HS-5 (cell line): ENCODE measurements at places on chromosomes 7 and 10.

GRCh38 chr7:27169658-27170425 lies 4.3 kb downstream of the HOXA10 start:
- DNase-seq = peak; percentile 38

- DNase-seq = no peak
These were observed 857 bp downstream of the CPXM2 start for GRCh38 chr10:123890756-123891143.

- DNase-seq = no peak
These were observed 15.0 kb upstream of the WDR86 start for GRCh38 chr7:151424799-151425198.

GRCh38 chr10:103659674-103660363 lies 166.3 kb downstream of the NEURL1 start:
- DNase-seq = no peak

DNA sequence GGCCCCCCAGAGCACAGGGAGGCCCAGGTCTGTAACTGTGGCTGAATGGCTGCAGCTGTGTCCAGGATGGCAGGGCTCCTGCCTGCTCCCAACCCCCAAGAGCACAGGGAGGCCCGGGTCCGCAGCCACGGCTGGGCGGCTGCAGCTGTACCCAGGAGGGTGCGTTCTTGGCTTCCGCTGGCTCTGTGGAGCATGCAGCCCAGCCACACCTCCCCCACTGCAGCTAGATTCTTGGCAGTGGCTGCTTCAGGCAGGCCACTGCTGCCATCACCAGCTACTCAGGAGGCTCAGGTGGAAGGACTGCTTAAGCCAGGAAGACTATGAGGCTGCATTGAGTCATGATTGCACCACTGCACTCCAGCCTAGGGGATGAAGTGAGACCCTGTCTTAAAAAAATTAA lies 27.9 kb downstream of the C7orf25 start:
- no peak for DNase-seq

DNA sequence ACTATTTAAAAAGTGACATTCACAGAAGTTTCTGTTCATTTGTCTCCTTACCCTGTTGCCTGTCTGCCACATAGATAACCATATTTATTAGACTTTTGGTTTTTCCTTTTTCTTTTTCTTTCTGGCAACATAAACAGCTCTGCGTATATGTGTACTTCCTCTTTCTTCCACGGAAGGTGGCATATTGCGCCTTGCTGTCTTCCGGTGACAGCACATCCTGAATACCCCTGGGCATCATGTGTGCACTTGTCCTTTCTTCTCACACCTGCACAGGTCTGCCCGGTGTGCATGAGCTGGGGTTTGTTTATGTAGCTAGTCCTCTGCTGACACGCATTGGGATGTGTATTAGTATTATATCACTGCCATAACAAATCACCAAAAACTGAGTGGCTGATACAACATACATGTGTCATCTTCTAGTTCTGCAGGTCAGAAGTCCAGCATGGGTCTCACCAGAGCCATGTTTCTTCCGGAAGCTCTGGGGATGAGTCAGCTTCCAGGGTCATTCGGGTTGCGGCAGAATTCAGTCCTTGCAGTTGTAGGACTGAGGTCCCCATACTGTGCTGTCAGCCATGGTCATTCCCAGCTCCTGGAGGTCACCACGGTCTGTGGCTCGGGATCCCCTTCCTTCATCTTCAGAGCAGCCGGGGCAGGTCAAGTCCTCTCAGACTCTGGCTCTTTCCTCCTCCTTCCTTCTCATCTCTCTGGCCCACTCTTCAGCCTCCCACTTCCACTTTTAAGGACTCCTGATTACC lies 596.0 kb upstream of the FOXK1 start:
- no peak for DNase-seq

- DNase-seq = no peak
These were observed 35.4 kb upstream of the ZNF107 start for GRCh38 chr7:64630496-64630895.

- no peak for DNase-seq
These were observed 316.7 kb upstream of the TPK1 start for GRCh38 chr7:145152589-145152988.

GRCh38 chr7:1385809-1386622 lies 73.3 kb downstream of the MICALL2 start:
- DNase-seq = no peak

GRCh38 chr10:75470901-75471300 lies 39.5 kb downstream of the LRMDA start:
- no peak for DNase-seq

- no peak for DNase-seq
These were observed 2.0 kb downstream of the BCL7B start for GRCh38 chr7:73555411-73555982.

- DNase-seq = no peak
These were observed 171.7 kb upstream of the INSYN2A start for GRCh38 chr10:127368101-127368500.

GRCh38 chr7:37823557-37823956 lies 24.8 kb upstream of the NME8 start:
- no peak for DNase-seq

DNA sequence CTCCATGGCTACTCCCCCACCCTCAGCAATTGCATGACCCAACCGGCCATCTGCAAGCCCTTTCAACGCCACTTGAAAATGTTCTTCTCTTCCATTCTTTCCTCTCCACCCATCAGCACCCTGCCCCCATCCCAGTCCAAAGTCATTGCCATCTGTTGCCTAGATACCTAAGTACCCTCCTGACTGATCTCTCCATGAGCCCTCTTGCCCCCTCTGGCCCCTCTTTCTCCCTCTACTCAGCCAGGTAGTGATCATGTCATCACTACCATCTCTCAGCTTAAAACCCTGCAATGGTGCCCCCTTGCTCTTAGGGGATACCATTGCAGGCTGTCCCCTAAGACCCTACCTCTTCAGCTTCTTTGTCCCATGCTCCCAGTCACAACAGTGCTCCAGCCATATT lies 30.5 kb upstream of the BTRC start:
- DNase-seq = no peak

DNA sequence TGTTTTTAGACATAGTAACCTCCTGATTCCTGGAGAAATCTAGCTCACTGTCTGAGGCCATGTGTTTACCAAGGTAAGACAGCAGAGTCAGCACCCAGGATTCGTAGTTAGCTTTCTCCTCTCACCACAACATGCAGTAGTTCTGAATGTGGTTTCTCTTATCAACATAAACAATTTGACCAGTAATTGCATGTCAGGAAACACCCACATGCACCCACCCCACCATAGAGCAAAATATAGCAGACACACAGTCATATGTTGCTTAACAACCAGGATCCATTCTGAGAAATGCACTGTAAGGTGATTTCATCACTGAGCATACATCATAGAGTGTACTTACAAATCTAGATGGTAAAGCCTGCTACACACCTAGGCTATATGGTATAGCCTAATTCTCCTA lies 1004.0 kb downstream of the ANKRD7 start:
- no peak for DNase-seq

- no peak for DNase-seq
These were observed 79.2 kb downstream of the IMMP2L start for GRCh38 chr7:111483078-111483477.

DNA sequence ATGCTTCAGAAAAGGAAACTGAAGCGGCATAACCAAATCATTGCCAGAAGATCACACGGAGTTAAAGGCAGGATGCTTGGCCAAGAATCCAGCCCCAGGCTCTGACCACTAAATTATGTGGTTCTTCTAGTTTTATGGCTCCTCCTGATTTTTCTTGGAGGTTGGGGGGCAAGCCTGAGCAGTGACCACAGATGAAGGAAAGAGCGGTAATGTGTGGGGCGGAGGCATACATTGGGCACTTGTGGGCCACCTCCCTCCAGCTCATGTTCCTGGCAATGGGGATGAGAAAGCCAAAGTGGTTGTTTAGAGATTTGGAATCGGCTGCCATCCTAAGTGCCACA lies 3.2 kb downstream of the TRPV6 start:
- DNase-seq = no peak

DNA sequence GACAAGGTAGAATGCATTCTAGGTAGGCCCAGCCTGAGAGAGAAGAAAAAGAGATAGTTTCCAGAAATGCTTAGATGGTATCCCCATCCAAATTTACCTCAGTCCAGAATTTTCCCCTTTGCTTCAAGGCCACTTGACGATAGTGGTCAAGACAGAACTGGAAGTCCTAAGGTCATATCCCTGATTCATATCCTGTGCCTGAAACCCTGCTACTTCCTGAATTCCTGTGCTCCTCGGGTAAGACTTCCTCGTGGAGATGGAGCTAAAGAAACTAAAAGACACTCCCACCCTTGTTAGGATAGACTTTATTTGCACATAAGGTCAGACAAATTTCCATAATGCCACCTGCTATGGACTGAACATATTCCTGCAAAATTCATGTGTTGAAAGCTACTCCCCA lies 175.9 kb downstream of the EVX1 start:
- DNase-seq = no peak

DNA sequence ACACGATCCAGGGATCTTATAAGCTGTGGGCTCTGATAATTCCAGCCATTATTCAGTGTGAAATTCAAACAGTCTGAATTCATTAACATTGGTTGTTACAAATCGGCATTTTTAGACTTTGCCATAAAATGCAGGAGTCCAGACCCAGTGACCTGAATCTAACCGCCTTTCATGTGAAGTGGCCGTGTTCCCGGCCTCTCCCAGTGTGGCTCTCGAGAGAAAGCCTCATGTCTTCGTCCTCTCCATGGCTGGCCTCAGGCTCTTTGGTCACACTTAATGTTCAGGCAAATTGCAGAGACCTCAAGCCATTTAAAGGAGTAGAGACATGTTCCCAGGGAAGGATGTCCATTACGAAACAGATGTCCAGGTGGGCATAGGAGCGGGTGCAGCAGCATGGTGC lies 59.3 kb downstream of the CTBP2 start:
- no peak for DNase-seq

GRCh38 chr7:69747144-69747543 lies 148.9 kb downstream of the AUTS2 start:
- no peak for DNase-seq

DNA sequence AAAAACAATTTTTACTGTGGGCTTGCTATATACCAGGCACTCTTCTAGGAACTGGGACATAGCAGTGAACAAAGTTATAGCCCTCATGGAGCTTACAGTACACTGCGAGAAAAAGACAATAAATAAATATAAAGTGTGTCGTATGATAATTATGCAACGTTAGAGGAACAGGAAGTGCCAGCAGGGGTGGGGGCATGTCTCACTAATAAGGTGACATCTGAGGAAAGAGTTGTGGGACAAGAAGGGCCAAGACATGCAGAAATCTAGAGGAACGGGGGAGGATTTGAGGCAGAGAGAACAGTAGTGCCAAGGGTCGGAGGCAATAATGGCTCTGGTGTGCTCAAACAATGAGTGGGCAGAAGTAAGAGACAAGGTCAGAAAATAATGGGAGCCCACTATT lies 52.8 kb downstream of the LMBR1 start:
- DNase-seq = no peak

DNA sequence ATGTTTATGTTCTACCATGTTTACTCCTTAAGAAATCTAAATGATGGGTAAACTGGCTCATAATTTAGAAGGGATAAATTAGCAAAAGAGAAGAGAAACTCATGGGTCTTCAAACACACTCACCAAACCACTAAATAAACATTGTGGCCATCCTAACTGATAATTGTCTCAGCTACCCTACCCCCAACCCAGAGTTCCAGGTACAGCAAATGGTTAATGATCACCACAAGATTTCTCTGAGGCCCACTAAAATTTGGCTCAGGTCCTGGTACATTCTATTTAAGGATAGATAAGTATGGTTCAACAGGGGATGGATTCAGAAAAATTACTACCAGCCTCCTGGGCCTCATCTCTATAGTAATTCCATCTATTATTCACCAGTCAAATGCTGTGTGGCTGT lies 21.4 kb downstream of the SLC25A13 start:
- no peak for DNase-seq

DNA sequence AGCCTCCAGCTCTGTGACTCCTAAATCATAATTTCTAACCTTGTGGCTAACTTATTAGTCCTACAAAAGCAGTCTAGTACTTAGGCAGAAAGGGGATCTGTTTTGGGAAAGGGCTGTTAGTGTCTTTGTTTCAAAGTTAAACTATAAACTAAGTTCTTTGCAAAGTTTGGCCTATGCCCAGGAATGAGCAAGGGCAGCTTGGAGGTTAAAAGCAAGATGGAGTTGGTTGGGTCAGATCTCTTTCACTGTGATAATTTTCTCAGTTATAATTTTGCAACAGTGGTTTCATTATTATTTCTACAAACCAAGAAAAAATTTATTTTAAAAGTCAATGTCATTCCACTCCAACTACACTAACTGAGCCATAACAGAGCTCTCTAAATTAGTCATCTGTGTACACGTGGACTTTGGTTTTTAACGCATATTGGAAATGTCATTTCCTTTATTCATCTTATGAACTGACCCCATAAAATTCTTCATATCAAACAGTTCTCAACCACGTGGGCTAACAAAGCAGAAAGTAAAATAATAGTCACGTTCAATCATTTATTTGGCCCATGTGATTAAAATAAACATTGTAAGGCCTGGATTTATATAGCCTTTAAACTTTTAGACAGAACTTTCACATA lies 143.2 kb upstream of the C7orf33 start:
- DNase-seq = no peak

- no peak for DNase-seq
These were observed 840 bp upstream of the ATP6V0A4 start for GRCh38 chr7:138798836-138799235.

DNA sequence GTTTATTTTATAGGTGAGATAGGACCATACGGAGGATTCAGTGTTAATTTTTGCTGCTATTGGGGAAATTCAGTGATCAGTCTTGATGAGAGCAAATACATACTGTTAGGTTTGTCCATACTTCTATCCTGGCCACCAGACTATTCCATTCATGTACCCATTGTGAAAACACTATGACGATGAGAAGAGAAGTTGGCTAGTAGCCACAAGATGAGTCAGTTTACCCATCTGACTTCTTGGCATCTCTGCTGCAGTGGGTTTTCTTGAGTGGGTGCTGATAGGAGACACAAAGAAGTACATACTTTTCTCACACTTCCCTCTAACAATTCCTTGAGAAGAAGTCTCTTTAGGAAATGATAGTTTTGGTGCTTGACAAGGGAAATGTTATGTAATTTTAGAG lies 133.1 kb downstream of the TFPI2 start:
- DNase-seq = no peak

DNA sequence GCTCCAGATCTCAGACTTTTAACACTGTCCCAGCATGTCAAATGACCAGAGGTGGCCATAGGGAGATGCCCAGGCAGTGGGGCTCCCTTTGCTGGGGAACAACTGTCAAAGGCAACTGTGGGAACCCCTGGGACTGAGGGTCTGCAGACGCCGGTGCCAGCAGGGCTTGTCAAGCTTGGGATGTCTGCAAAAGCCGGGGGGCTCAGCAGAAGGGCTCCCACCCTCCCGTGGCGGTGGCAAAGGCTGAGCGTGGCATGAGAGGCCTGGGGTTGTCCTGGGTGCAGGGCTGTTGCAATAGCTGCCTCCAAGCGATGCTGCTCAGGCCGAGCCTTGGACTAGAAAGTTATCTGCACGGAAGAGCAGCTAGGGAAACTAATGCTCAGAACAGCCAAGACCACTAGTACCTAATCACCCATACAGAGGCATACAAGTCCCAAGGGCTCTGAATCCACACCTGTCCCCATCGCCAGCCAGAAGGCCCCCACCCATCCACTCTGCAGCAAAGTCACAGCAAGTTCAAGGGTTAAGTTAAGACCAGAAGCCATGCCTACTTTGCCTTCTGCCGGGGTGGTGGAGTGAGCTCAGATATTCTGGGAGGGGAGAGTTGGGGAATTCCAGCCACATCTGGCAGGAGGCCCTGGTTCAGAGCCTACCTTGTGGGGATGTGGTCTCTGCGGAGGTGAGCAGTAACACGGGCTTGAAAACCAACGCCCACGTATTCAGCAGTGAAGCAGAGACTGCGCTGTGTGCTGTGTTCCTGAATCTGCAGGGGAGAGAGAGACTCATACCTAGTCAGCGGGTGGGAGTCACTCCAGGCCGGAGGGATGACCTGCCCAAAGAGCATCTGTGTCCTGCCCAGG lies 4.6 kb downstream of the SH2B2 start:
- DNase-seq = no peak
